ENCODE measurements at places on chromosomes 6 and 20.

- no peak for DNase-seq
These were observed 30.5 kb downstream of the MUC22 start for GRCh38 chr6:31040801-31041200.

GRCh38 chr6:149318581-149319286, 1.2 kb downstream of the TAB2 start:
- DNase-seq: peak; percentile 8

GRCh38 chr6:36374194-36374593, 13.3 kb downstream of the ETV7 start:
- no peak for DNase-seq

GRCh38 chr6:88651400-88651799, 312.0 kb downstream of the RNGTT start:
- no peak for DNase-seq

DNA sequence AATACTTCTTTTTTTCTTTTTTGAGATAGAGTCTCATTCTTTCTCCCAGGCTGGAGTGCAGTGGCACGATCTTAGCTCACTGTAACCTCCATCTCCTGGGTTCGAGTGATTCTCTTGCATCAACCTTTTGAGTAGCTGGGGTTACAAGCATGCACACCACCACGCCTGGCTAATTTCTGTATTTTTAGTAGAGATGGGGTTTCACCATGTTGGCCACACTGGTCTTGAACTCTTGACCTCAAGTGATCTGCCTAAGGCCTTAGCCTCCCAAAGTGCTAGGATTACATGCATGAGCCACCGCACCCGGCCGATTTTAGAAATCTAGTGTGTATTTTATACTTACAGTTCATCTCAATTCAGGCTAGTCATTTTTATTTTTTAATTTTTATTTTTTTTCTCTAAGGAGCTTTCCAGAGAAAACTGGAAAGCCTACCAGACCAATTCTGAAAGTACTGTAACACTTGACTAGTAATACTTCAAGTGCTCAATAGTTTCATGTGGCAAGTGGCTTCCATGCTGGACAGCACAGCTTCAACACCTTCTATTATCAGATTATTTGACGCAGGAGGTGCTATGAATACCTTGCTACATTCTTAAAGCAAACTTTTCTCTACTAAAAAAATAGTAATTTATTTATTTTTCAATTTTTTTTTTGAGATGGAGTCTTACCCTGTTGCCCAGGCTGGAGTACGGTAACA, 25.0 kb downstream of the POLR1C start:
- DNase-seq: no peak

- DNase-seq: no peak
These were observed 287.3 kb downstream of the ZNF217 start for GRCh38 chr20:53306192-53306805.

DNA sequence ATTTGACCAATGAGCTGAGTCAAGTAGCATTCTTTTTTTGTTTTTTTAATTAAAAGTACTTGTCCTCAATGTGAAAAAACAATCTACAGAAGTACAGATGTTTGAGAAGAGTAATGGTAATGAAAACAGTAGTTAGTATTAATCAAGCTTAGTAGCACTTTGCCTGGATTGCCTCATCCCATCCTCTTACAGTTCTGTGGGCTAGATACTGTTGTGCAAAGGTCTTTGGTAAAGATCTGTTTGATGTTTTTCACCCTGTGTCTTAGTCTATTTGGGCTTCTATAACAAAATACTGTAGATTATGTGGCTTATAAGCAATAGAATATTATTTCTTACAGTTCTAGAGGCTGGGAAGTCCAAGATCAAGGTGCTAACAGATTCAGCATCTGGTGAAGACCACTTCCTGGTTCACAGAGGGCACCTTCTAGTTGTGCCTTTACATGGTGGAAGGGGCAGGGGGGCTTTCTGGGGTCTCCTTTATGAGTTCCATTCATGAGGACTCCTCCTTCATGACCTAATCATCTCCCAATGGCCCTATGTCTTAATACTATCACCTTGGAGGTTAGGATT, 84.3 kb downstream of the SHLD1 start:
- DNase-seq: no peak

DNA sequence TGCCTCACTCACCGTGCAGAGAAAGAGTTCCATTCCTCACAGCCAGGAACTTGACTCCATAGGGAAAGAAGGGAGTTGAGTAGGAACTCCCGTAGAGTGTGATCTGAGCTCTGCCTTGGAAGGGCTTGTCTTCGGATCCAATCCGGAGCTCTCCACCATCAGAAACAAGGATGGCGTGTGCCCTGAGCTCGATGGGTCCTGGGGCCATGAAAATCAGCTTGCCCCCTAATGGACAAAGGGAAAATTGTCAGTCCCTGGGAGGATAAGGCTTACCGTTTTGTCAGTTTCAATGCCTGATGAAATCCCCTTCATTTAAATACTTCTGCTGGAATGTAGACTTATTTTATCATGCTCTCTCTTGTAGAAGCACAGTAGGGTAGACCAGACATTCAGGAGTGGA, 153.3 kb downstream of the PKHD1 start:
- no peak for DNase-seq

GRCh38 chr6:163151212-163151611, 263.3 kb upstream of the QKI start:
- DNase-seq: no peak

- DNase-seq: no peak
These were observed 20.2 kb upstream of the MICA start for GRCh38 chr6:31383149-31383548.

- DNase-seq: no peak
These were observed 145.6 kb downstream of the GRM4 start for GRCh38 chr6:34000281-34000680.

- DNase-seq: no peak
These were observed 38.5 kb downstream of the FBXL4 start for GRCh38 chr6:98909236-98909635.

DNA sequence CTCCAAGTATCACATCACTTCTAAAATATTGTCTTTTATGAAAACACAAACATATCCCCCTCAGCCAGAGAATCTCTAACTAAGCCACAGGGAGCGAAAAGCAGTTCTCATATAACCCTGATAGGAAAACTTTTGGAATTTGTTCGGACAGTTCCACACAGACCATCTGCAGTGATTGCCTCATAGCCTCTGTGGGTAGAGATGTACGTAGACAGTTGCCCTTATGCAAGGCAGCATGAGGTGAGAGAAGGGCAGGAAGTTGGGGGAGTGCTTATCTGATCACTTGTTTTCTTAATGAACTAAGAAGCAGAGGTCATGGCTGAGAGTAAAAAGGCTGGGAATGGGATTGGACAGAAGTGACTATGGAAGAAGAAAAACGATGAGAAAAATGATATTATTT, 39.6 kb downstream of the SLC23A2 start:
- peak; percentile 16 for DNase-seq

- DNase-seq: no peak
These were observed 234.2 kb downstream of the HACE1 start for GRCh38 chr6:104625536-104625935.

DNA sequence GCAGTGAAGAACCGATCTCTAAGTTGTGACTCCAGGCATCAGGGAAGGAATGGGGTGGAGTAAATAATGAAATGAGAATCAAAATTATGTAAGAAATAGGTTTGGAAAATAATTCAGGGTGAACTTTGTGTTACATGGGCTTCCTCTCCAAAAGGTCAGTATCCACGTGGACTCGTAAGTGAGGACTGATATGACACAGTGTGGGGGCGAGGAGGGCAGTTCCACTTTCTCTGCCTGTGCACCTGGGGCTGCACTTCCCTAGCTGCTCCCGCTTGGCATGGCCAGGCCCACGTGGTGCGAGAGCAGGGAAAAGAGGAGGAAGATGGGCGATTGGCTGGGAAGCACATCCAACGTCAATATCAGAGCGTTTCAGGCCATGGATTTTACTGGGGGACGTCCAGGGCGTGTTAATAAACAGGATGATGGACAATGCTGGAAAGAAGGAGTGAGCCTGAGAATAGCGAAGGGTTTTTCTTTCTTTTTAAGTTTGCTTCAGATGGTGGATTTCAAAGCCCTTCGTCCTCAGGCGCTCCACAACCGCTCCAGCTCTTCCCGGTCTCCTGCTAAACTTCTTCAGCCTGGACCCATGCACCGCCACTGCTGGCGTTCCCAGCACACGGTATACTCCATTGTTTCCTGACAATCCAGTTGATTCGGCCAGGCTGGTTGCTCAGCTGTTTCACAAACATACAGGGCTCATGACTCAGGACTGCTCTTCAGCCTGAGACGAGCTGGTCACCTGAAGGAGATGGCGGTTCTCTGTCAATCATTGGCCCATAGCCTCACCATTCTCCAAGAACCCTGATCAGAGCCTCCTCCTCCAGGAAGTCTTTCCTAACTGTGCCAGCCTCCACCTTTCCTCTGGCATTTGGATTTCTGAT, 11.8 kb downstream of the CCR6 start:
- no peak for DNase-seq

- no peak for DNase-seq
These were observed 172.2 kb downstream of the ARID1B start for GRCh38 chr6:156949376-156949775.

DNA sequence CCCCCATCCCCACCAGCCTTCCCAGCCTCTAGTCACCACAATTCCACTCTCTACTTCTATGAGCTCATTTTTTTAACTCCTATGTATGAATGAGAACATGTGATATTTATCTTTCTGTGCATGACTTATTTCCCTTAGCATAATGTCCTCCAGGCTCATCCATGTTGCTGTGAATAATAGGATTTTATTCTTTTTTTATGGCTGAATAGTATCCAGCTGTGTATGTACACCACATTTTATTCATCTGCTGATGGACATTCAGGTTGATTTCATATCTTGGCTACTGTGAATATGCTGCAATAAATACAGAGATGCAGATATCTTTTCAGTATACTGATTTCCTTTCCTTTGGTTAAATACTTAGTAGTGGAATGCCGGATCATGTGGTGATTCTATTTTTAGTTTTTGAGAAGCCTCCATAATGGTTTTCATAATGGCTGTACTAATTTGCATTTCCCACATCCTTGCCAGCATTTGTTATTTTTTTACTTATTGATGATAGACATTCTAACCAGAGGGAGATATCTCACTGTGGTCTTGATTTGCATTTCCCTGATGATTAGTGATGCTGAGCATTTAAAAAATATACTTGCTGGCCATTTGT, 194.9 kb downstream of the PACRG start:
- DNase-seq: no peak

DNA sequence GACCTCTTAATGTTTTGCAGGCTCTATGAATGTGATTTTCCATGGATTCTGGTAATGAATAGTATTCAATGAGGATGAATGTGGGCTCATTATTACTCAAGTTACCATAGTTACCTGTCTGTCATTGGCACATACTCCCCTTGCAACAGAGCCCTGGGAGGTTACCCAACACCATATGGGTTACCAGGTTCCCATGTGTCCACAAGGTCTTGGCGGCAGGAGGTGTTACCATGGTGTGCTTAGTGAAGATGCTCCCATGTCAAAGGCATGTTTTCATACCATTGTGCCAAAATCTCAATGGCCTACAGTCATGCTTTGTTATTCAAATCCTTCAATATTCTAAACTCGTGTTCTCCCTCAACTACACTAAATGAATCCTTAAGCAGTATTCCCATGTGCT, 232.5 kb downstream of the HDGFL1 start:
- DNase-seq: no peak

- no peak for DNase-seq
These were observed 959.9 kb upstream of the FLRT3 start for GRCh38 chr20:15297059-15297875.

DNA sequence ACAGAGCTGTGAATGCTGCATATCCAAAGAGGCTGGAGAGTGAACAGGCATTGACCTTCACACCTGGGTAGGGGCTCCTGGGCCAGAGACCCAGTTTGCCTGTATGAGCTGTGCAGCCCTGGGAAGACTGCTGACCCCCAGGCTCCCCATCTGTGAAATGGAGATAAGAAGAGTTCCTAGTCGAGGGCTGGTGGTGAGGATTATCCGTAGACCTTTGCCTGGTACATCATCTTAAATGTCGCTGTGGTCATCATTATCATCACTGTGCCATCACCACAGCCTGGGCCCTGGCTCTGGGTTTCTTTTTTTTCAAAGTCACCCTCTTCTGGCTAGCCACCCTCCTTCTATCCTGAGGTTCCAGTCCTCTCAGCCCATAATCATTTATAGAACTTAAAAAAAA, 12.0 kb downstream of the AGPAT4 start:
- DNase-seq: no peak

DNA sequence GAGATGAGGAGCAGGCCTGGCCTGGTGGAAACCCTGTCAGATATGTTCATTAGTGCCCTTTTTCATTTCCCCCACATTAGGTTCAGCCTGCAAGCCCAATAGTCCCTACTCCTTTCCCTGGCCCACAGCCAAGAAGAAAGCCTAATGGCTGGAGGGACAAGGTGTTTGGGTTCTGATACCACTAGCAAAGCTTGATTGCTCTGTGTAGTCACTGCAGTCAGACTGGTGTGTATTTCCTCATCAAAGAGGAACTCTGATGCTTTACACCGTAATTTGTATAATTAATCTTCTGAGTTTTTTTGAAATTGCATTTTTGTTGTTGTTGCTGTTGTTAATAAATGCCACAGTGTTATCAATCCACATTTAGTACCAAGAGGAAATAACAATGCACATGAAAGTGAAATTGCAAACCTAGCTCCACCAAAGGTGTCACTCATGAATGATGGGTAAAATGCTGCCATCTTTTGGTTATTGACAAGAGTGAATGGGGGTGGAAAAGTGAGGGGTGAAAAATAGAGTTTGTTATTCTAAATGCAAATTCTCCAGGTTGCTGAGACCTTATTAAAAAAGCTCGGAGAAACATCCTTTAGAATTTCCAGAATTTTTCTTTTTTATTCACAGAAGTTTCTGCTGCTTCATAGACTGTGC, 320.2 kb upstream of the POU3F2 start:
- no peak for DNase-seq

- DNase-seq: no peak
These were observed 1241.7 kb upstream of the ADGRB3 start for GRCh38 chr6:67393356-67393755.

DNA sequence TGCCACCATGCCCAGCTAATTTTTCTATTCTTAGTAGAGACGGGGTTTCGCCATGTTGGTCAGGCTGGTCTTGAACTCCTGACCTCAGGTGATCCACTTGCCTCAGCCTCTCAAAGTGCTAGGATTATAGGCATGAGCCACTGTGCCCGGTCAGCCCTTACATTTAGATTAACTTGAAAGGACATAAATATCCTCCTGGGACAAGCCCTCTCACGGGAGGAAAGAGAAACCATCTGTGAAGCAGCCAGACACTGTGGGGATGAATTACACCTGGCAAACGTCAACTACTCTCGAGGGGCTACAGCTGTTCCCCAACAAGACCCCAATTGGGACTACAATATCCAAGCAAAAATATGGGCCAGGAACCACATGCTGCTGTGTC, 32.7 kb upstream of the SAMHD1 start:
- DNase-seq: no peak

DNA sequence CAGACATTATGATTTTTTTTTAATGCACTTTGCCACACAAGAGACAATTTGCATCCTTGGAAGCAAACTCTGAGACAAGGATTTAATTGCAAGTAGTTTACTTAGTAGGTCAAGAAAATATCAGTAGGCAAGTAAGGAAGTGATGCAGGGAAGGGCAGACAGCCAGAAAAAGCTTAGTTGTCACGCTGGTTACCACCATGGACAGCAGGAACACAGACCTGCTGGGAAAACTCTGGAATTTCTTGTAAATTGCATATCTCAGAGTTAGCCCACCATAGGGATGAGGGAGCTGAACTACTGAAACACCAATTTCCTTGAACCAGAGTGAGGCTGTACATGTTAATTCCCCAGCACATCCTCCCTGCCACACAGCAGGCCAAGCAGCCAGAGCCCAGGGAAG, 92.7 kb downstream of the L3MBTL3 start:
- DNase-seq: no peak

Data from activated gamma-delta T cell treated with Interleukin-2 at 50 U/mL for 16 hours (primary cell).